ENCODE measurements at places on chromosomes 3 and 15. TPM values are rescaled to one million over a fixed set of nuclear protein-coding genes. Genes with fewer than 3 reads are reported as not detected.

GRCh38 chr15:47331829-47332393 lies 385.4 kb upstream of the SEMA6D start:
- DNase-seq = no peak
- no peak overlapping the region for H3K4me3 ChIP-seq
- no peaks in the 10 kb centered on the region for H3K4me1 ChIP-seq
- no peaks in the 10 kb centered on the region for H3K27me3 ChIP-seq
- H3K36me3 ChIP-seq = no peaks in the 10 kb centered on the region
- no peak overlapping the region for H3K27ac ChIP-seq

GRCh38 chr15:51692154-51692553 lies 10.9 kb downstream of the SCG3 start:
- peaks cover 14% of the 10 kb centered on the region for H3K4me1 ChIP-seq
- no peaks in the 10 kb centered on the region for H3K36me3 ChIP-seq
- H3K27me3 ChIP-seq = peaks cover 20% of the 10 kb centered on the region

DNA sequence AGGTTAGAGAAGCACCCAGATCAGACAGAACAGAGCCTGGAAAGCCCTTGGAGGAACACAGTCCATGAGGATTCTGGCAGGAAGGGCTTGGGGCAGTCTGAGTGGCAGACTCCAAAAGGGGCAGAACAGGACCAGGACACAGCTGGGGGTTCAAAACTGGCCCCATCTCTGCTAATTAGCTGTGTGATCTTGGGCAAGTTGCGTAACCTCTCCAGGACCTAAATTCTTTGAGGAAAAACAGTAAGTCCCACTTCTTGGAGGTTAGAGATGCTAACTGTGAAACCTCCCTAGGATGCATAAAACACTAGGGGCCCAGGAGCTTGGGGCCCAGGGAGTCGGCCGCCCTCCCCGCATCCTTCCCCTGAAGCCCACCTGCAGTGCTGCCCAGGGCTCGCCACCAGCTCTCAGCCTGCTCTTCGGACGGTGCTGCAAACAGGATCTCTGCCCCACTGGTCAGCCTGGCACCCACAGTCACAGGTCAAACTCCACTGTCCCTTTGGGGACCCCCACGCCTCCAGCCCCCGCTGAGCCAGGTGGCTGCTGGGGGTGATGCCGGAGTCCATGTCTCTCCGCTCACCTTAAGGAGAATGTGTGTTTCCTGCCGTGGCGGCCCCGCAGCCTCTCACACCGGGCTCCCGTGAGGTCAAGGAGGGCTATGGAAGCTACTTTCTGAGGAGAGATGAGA lies 12.0 kb downstream of the PLA2G4B start:
- no peaks in the 10 kb centered on the region for H3K27me3 ChIP-seq
- no peak for DNase-seq

- H3K4me3 ChIP-seq = no peak overlapping the region
- no peaks in the 10 kb centered on the region for H3K27me3 ChIP-seq
- H3K36me3 ChIP-seq = no peaks in the 10 kb centered on the region
- no peak for DNase-seq
- H3K4me1 ChIP-seq = peaks cover 4% of the 10 kb centered on the region
These were observed 114.7 kb downstream of the SNRK start for GRCh38 chr3:43400781-43401730.

DNA sequence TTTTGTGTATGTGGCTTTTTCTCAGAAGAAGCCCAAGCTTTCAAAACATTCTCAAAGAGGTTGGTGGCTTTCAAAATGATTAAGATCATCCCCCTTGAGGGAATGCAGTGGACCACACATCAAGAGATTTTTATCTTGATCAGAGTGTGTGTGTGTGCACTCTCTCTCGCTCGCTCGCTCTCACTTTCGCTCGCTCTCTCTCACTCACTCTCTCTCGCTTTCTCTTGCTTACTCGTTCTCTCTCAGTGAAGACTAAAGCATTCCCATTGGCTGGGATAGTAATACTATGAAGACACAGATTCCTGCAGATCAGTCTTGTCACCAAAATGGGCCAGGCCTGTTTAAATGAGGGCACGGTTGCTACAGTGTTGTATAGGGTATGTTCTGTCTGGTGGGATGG lies 365.7 kb downstream of the EDEM1 start:
- no peak overlapping the region for H3K4me3 ChIP-seq
- no peaks in the 10 kb centered on the region for H3K36me3 ChIP-seq
- H3K27ac ChIP-seq = no peak overlapping the region
- H3K27me3 ChIP-seq = no peaks in the 10 kb centered on the region
- H3K4me1 ChIP-seq = no peaks in the 10 kb centered on the region
- DNase-seq = no peak

GRCh38 chr3:190385731-190386688 lies 2.0 kb upstream of the CLDN16 start:
- no peak overlapping the region for H3K27ac ChIP-seq
- DNase-seq = no peak
- H3K36me3 ChIP-seq = no peaks in the 10 kb centered on the region
- H3K4me3 ChIP-seq = no peak overlapping the region
- H3K27me3 ChIP-seq = no peaks in the 10 kb centered on the region

GRCh38 chr3:134330883-134331810 lies 43.1 kb downstream of the AMOTL2 start:
- DNase-seq = no peak
- no peak overlapping the region for H3K27ac ChIP-seq
- H3K36me3 ChIP-seq = no peaks in the 10 kb centered on the region
- H3K4me1 ChIP-seq = peaks cover 3% of the 10 kb centered on the region

- peaks cover 20% of the 10 kb centered on the region for H3K36me3 ChIP-seq
- no peak for DNase-seq
These were observed 9.2 kb downstream of the TBC1D5 start for GRCh38 chr3:17733215-17733614.

- H3K27me3 ChIP-seq = no peaks in the 10 kb centered on the region
- no peak overlapping the region for H3K4me3 ChIP-seq
- no peaks in the 10 kb centered on the region for H3K36me3 ChIP-seq
- H3K4me1 ChIP-seq = peaks cover 5% of the 10 kb centered on the region
- DNase-seq = no peak
- H3K27ac ChIP-seq = no peak overlapping the region
These were observed 52.9 kb upstream of the ZDHHC23 start for GRCh38 chr3:113894927-113895326.

DNA sequence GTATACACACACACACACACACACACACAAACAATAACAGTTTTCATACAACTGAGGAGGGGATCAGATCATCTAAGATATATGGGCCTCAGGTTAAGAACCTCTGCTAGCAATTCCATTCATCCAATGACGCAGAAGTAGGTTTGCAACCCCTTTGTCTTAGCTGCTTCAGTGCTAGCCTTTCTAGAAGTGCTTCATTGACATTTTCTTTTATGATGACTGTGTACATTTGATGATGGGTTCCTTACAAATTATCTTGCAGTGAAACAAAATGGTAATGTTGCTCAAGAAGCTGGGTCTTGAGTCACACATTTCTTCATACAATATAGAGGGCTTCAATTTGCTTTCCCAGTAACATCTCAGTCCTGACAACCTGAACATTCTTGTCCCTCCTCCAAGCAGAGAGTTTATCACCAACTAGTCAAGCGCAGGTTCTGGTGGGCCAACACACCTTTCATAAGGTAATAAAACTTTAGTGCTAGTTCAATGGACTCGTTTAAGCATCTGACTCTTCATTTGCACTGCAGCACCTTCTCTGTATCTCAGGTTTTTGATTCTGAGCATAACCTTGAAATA lies 269.5 kb downstream of the CNTN3 start:
- DNase-seq = no peak
- no peaks in the 10 kb centered on the region for H3K36me3 ChIP-seq
- no peak overlapping the region for H3K27ac ChIP-seq
- H3K4me1 ChIP-seq = no peaks in the 10 kb centered on the region
- no peaks in the 10 kb centered on the region for H3K27me3 ChIP-seq
- H3K4me3 ChIP-seq = no peak overlapping the region

- no peaks in the 10 kb centered on the region for H3K36me3 ChIP-seq
- no peaks in the 10 kb centered on the region for H3K4me1 ChIP-seq
- H3K27ac ChIP-seq = no peak overlapping the region
- no peak for DNase-seq
- no peak overlapping the region for H3K4me3 ChIP-seq
- peaks cover 12% of the 10 kb centered on the region for H3K27me3 ChIP-seq
These were observed 14.0 kb upstream of the DUT start for GRCh38 chr15:48317221-48317620.

GRCh38 chr3:115783938-115784738 lies 160.8 kb downstream of the GAP43 start:
- H3K27ac ChIP-seq = peak overlapping the region; percentile 42
- peaks cover 8% of the 10 kb centered on the region for H3K27me3 ChIP-seq
- H3K4me3 ChIP-seq = peak overlapping the region; percentile 90
- peak; percentile 91 for DNase-seq
- H3K4me1 ChIP-seq = peaks cover 20% of the 10 kb centered on the region

GRCh38 chr3:45259133-45259532 lies 33.0 kb upstream of the TMEM158 start:
- peaks cover 6% of the 10 kb centered on the region for H3K27me3 ChIP-seq
- no peak for DNase-seq
- no peaks in the 10 kb centered on the region for H3K4me1 ChIP-seq
- no peak overlapping the region for H3K27ac ChIP-seq
- no peak overlapping the region for H3K4me3 ChIP-seq

DNA sequence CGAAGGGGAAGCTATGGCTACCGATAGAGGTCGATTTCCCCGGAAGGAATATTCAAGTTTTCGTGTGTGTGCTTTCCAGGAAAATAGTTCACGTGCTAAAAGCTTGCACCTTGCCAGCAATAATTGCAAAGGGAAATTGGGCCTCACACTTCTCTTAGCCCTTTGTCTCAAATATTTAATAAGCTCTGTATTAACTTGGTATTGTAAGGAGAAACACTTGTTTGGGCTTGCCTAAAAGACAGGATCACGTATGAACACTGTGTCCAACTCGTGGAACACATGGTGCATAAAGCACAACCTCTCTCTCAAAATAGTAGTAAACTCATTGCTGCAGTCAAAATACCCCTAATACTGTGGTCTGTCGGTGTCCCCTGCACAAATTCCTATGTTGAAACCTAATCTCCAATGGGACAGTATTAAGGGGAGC lies 352 bp upstream of the TMF1 start:
- peaks cover 26% of the 10 kb centered on the region for H3K36me3 ChIP-seq
- no peaks in the 10 kb centered on the region for H3K27me3 ChIP-seq

GRCh38 chr3:51860703-51861665 lies at the start of gene IQCF2:
IQCF2 (plus strand) TSS chr3:51861615; CDS start chr3:51861667, 52 bp downstream.
- no peak within 1 kb of the TSS for H3K27ac ChIP-seq
- no peak within 1 kb of the TSS for H3K4me3 ChIP-seq
- no peak for DNase-seq
- peaks cover 7% of the 10 kb centered on the region for H3K4me1 ChIP-seq

DNA sequence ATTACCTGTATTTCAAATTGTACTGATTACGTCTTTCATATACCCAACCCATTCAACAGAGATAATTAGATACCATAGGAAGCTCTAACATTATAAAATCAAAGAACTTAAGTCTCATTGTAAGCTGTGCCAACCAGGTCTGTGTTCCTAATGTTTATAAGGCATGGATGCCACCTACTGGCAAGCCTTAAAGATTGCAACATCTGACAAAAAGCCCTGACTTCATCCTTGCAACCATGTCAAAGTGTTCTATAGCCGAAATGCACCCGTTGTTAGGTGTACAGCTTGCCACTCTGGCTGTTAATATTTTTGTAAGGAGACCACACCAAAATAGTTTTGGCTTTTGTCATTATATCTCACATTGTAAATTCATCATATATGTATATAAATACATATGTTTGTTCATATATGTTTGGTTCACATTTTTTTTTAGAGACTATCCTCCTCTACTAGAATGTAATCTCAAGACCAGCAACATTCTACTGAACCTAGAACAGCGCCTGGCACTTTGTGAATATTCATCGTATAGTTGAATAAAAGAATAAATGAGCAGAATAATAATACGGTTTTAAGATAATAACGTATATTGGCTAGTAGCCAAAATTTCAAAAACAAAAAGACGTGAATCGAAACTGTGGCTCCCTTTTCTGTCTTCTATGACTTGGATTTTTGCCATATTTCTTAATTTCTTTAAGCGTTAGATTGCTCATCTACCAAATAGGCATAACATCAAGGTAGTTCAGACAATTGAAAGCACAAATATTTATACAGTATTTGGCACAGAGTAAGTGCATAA lies 258.1 kb downstream of the TBL1XR1 start:
- peaks cover 14% of the 10 kb centered on the region for H3K27me3 ChIP-seq
- no peak overlapping the region for H3K4me3 ChIP-seq
- peak; percentile 37 for DNase-seq
- H3K36me3 ChIP-seq = no peaks in the 10 kb centered on the region
- no peaks in the 10 kb centered on the region for H3K4me1 ChIP-seq
- no peak overlapping the region for H3K27ac ChIP-seq

GRCh38 chr3:124650798-124651197 lies 79.5 kb upstream of the UMPS start:
- peaks cover 26% of the 10 kb centered on the region for H3K27me3 ChIP-seq
- peak overlapping the region; percentile 49 for H3K4me3 ChIP-seq
- H3K27ac ChIP-seq = no peak overlapping the region
- DNase-seq = peak; percentile 17
- H3K4me1 ChIP-seq = peaks cover 19% of the 10 kb centered on the region
- H3K36me3 ChIP-seq = peaks cover 2% of the 10 kb centered on the region

DNA sequence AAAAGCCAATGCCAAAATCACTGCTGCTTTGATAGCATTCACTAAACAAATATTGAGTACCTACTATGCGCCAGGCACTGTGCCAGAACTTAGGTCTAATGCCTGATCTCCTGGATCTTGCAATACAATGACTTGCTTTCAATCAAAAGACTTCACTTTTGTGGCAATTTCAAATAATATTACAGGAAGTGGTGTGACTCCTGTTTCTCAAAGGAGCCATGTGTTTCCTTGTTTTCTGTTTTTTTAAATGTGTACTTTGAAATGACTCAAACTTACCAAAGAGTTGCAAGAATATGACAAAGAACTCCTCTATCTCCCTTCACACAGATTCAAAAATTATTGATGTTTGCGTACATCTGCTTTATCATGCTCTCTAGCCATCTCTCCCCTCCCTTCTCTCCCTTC lies 18.3 kb downstream of the OSBPL10 start:
- DNase-seq = no peak
- H3K4me1 ChIP-seq = peaks cover 12% of the 10 kb centered on the region
- no peak overlapping the region for H3K27ac ChIP-seq
- no peaks in the 10 kb centered on the region for H3K36me3 ChIP-seq
- peaks cover 16% of the 10 kb centered on the region for H3K27me3 ChIP-seq
- no peak overlapping the region for H3K4me3 ChIP-seq

GRCh38 chr3:136120373-136121348 lies 75.5 kb downstream of the MSL2 start:
- H3K4me1 ChIP-seq = no peaks in the 10 kb centered on the region
- H3K4me3 ChIP-seq = no peak overlapping the region
- no peak overlapping the region for H3K27ac ChIP-seq
- peaks cover under 1% of the 10 kb centered on the region for H3K36me3 ChIP-seq
- H3K27me3 ChIP-seq = no peaks in the 10 kb centered on the region
- no peak for DNase-seq

GRCh38 chr15:95567686-95568085 lies 762.8 kb upstream of the NR2F2 start:
- H3K27ac ChIP-seq = no peak overlapping the region
- H3K4me3 ChIP-seq = no peak overlapping the region
- peaks cover 19% of the 10 kb centered on the region for H3K27me3 ChIP-seq
- no peaks in the 10 kb centered on the region for H3K4me1 ChIP-seq

RUBCN gene
- total RNA-seq = 33.1 TPM

GPR87 gene
- 0.70 TPM for total RNA-seq

SLC6A1 gene
- total RNA-seq = not detected

ANKRD34C gene
- total RNA-seq = not detected

NR1I2 gene
- 0.25 TPM for total RNA-seq

UQCC5 gene
- 7.4 TPM for total RNA-seq

TRPC1 gene
- total RNA-seq = 9.4 TPM

SLC35G2 gene
- total RNA-seq = 5.4 TPM

ADPRH gene
- total RNA-seq = 6.3 TPM

Measured in activated T-cell treated with anti-CD3 and anti-CD28 coated beads, Interleukin-2, amount 50 U/mL, for 72 hours (primary cell).